ENCODE measurements at places on chromosomes 6 and 20.

DNA sequence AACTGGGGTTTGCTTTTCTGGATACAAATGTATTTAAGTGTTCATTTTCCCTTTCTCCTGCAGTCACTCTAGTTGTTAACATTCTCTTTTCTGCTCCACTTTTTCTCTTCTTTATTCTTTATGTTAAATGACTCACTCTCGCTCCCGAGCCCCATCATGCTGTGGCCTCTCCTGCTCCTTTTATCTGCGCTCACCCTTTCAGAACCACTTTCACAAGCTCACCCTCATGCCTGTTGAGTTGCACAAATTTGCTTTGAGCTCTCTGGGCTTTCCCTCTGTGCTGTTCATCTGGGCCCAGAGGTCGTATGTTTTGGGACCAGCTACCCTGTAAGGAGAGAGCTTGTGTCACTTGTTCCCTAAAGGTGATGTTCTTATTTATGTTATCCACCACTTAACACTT, 98.1 kb upstream of the ASCC3 start:
- DNase-seq: no peak

- no peak for DNase-seq
Observed at GRCh38 chr20:62368392-62368975, 1.4 kb upstream of the LAMA5 start.

GRCh38 chr6:156697225-156697830, 79.8 kb upstream of the ARID1B start:
- DNase-seq: no peak

DNA sequence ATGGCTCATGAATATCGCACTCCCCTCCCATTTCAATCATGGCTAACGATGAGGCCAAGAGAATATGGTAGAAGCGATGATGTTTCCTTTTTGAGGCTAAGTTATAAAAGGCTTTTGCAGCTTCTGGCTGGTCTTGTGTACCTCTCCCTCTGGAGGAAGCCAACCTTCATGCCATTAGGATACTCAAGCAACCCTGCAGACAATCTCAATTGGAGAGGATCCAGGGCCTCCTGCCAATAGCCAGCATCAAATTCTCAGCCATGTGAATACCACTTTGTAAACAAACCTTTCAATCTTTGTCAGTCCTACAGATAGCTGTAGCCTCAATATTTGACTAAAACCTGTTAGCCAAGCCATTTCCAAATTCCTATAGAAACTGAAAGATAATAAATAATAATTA, 738.4 kb downstream of the KIF16B start:
- DNase-seq: no peak

DNA sequence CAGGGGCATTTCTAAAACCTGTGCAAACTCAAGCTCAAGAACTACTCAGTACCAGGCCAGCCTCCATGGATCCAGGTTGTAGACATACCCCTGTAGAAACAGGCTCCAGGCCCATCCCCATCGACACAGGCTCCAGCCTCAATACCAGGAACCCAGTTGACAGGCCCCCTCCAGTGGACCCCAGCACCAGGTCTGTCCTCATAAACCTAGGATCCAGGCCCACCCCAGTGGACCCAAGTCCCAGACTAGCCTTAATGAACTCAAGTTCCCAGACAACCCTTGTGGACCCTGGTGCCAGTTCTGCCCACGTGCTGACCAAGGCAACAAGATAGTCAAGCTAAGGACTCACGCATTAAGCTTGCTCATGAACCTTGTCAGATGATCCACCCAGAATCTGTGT, 476.9 kb downstream of the TBC1D32 start:
- no peak for DNase-seq

DNA sequence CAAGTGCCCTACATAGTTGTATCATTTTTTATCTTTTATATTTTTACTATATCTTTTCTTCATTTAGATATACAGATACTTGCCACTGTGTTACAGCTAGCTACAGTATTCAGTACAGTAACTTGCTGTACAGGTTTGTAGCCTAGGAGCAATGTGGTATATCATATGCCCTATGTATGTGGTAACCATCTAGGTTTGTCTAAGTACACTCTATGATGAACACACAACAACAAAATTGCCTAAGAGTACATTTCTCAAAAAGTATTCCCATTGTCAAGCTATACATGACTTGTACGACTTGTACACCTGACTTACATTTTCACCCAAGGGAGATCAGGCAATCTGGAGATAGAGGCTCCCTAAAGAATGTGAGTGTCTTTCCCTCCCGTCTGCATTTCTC, 8.2 kb downstream of the ELOVL5 start:
- DNase-seq: no peak

Measured in KG1 (cell line).